Activated CD4-positive, alpha-beta memory T cell treated with anti-CD3 and anti-CD28 coated beads, Interleukin-2, amount 10 ng/mL, durations not matched to agents 7 days and 5 days (primary cell): ENCODE measurements at places on chromosomes 6 and 20. TPM values are rescaled to one million over a fixed set of nuclear protein-coding genes. Genes with fewer than 3 reads are reported as not detected.

GRCh38 chr20:48295445-48295903, 510.2 kb upstream of the SULF2 start:
- H3K27ac ChIP-seq: no peak overlapping the region
- no peaks in the 10 kb centered on the region for H3K4me1 ChIP-seq
- no peaks in the 10 kb centered on the region for H3K36me3 ChIP-seq
- H3K27me3 ChIP-seq: peaks cover 15% of the 10 kb centered on the region
- H3K4me3 ChIP-seq: no peak overlapping the region

GRCh38 chr6:114030767-114031166, 59.8 kb upstream of the HDAC2 start:
- H3K4me3 ChIP-seq: no peak overlapping the region
- H3K27ac ChIP-seq: no peak overlapping the region
- no peaks in the 10 kb centered on the region for H3K36me3 ChIP-seq
- H3K27me3 ChIP-seq: peaks cover 3% of the 10 kb centered on the region

COL21A1 gene
- not detected for total RNA-seq

FAM50B gene
- total RNA-seq: 14.7 TPM

DNA sequence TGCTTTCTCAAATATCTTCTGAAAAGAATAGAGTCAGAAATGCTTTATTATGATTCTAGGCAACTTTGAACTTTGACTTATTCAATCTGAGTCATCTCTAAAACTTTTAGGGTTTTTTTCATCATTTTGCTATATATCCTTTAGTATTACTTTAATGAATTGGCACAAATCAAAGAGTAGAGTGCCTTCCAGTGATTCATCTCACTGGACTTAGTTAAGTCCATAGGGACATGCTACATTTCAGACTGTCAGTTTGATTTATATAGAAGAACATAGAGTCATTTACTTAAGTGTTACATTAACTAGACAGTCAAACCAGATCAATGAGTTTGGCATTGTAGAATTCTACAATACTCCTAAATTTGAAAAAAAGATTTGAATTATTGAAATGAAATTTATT, 1235.7 kb upstream of the MAP3K7 start:
- no peak for DNase-seq
- no peak overlapping the region for H3K27ac ChIP-seq

GRCh38 chr6:165843121-165843520, 180.1 kb upstream of the PDE10A start:
- H3K4me1 ChIP-seq: no peaks in the 10 kb centered on the region
- no peak overlapping the region for H3K27ac ChIP-seq
- H3K4me3 ChIP-seq: no peak overlapping the region

DNA sequence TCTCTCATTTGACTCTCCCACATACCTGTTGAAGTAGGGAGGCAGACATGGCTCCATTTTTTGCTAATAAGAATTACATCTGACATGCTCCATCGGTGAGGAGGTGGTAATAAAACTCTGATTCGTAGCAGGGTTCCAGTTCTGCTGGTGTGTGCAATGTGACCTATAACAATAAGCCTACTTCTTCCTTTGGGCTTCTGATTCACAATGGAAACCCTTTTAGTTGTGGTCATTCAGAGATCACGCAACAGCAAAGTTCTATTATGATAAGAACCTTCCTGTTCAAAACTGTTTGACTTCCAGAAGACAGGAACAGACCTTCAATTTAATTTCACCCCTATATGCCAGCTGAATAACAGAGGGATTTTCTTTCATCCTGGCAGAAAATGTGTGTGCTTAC, 31.4 kb upstream of the GSTA4 start:
- peaks cover 36% of the 10 kb centered on the region for H3K36me3 ChIP-seq
- no peaks in the 10 kb centered on the region for H3K27me3 ChIP-seq
- no peak overlapping the region for H3K27ac ChIP-seq
- DNase-seq: no peak
- peaks cover 9% of the 10 kb centered on the region for H3K4me1 ChIP-seq

GRCh38 chr6:90537723-90538258, 49.1 kb downstream of the MAP3K7 start:
- DNase-seq: no peak
- no peaks in the 10 kb centered on the region for H3K27me3 ChIP-seq
- H3K27ac ChIP-seq: no peak overlapping the region
- H3K4me3 ChIP-seq: no peak overlapping the region
- peaks cover 23% of the 10 kb centered on the region for H3K36me3 ChIP-seq

DNA sequence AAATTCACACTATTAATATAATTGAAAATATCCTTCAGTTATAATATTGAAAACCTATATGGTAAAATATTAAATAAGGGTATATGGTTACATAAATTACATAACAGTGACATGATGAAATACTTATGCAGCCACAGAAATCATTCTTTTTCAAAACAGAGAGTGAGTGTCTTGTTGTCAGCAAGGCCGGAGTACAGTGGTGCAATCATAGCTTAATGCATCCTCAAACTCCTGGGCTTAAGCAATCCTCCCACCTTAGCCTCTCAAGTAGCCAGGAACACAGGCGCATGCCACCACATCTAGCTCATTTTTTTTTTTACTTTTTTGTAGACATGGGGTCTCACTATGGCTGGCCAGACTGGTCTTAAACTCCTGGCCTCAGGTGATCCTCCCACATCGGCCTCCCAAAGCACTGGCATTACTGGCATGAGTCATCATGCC, 40.4 kb downstream of the FAM8A1 start:
- H3K4me3 ChIP-seq: no peak overlapping the region
- DNase-seq: no peak
- peaks cover 84% of the 10 kb centered on the region for H3K36me3 ChIP-seq
- no peak overlapping the region for H3K27ac ChIP-seq

DNA sequence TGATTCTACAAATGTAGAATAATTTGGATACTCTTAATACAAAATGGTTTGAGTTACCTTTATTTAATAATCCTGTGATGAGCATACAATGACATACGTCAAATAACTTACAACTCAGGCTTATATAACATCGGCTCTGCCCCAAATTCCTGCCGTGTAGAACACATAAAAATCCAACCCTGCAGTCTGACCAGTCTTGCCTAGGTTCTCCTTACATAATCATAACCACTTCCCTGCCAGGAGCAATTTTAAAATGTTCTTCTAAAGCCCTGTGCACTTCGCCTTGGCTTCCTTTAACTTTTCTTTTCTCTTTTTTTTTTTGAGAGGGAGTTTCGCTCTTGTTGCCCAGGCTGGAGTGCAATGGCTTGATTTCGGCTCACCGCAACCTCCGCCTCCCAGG, 16.2 kb upstream of the IER3 start:
- peaks cover 18% of the 10 kb centered on the region for H3K4me1 ChIP-seq
- H3K4me3 ChIP-seq: no peak overlapping the region
- H3K27ac ChIP-seq: no peak overlapping the region
- peaks cover 10% of the 10 kb centered on the region for H3K27me3 ChIP-seq
- DNase-seq: no peak

DNA sequence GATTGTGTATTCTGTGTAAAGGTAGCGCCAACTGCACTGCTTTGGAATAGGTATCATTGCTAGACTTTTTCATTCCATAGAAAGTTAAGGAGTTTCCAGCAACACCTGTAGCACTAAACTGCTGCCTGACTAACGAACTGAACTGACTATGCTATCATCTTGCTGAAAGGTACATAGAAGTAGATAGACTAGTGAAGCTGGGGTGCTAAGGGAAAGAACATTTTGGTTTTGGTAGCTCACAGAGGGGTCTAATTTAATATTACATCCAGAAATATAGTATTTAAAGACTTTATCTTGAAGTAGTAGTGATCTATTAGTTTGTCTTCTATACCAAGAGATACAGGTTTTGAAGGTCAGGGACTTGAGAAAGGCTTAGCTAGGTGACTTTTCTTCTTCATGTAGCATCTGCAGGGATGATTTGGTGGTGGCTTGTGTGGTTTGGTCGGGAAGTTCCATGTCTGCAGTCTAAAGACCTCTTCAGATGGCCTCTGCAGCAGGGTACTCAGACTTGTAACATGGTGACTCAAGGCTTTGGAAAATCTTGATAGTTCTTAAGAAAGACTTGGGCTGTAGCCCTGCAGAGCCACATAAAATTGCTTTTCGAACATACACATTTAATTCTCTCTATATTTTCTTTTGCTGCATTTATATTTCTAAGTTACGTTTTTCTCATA, 10.2 kb downstream of the SENP6 start:
- DNase-seq: peak; percentile 38
- H3K4me3 ChIP-seq: no peak overlapping the region
- H3K27ac ChIP-seq: peak overlapping the region; percentile 57
- H3K4me1 ChIP-seq: peaks cover 68% of the 10 kb centered on the region

DNA sequence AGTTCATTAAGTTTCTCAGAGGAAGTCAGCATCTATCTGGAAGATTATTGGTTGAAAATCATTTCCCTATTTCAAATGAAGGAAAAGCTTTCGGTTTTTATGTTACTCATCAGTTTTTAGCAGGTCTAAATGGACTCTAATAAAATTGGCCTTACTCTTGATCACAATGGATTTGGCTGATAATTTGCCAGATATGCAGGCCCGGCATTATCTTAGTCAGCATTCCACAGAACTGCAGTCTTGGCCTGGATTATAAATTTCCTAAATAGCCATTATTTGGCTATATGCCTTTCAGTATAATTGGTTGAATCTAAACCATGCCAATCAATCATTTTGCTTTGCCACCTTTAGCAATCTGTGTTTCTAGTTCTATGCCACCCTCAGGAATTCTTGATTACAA, 91.7 kb upstream of the KCNQ5 start:
- H3K4me3 ChIP-seq: no peak overlapping the region
- peaks cover 10% of the 10 kb centered on the region for H3K27me3 ChIP-seq
- DNase-seq: no peak
- H3K4me1 ChIP-seq: no peaks in the 10 kb centered on the region
- no peaks in the 10 kb centered on the region for H3K36me3 ChIP-seq

MOG gene
- not detected for total RNA-seq

DNA sequence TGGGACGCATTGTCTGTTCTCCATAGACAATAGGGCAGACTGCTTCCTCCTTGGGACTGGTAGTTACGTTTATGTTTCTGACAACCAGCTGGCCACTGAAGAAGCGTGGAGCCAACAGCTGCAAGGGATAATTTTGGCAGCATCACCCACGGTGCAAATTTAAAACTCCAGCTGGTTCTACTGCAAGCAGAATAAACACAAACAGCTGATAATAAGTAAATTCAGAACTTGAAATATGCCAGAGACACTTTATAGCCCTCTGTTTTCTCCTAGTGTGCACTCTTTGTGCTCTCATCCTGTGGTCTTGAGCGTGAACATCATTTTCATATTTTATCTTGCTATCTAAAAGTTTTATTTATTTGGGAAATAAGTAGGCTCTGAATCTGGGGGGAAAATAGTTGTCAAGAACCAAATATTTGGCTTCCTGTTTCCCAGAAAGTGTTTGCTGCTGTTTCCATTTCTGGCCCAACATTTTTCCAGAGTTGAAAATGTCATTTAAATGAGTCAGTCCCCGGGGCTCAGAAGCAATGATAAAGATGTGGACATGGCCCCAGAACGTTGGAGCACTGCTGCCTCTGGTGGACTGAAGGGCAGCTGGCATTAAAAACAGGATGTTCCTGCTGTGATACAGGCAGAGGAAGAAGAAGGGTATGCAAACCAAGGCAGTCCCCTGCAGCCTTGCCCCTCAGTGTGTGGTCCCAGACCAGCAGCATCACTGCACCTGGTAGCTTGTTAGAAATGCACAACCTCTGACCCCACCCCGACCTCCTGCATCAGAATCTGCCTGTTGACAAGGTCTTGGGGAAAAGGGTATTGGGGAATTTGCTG, 12.5 kb upstream of the THBD start:
- H3K27me3 ChIP-seq: peaks cover 31% of the 10 kb centered on the region
- no peak overlapping the region for H3K27ac ChIP-seq
- DNase-seq: no peak
- no peaks in the 10 kb centered on the region for H3K4me1 ChIP-seq
- H3K4me3 ChIP-seq: no peak overlapping the region
- no peaks in the 10 kb centered on the region for H3K36me3 ChIP-seq

RAD21L1 gene
- total RNA-seq: not detected

ACOT13 gene
- total RNA-seq: 21.1 TPM

CCDC170 gene
- total RNA-seq: not detected

- no peak overlapping the region for H3K27ac ChIP-seq
- no peaks in the 10 kb centered on the region for H3K36me3 ChIP-seq
- DNase-seq: peak; percentile 60
- H3K27me3 ChIP-seq: no peaks in the 10 kb centered on the region
Measured at GRCh38 chr6:37705239-37706051, 7.8 kb upstream of the MDGA1 start.

GRCh38 chr6:26003102-26003694, 40.6 kb downstream of the TRIM38 start:
- no peaks in the 10 kb centered on the region for H3K27me3 ChIP-seq
- H3K4me3 ChIP-seq: no peak overlapping the region
- peaks cover 5% of the 10 kb centered on the region for H3K4me1 ChIP-seq
- H3K27ac ChIP-seq: no peak overlapping the region
- H3K36me3 ChIP-seq: no peaks in the 10 kb centered on the region
- DNase-seq: peak; percentile 44

GRCh38 chr6:122701666-122702065, 77.8 kb upstream of the FABP7 start:
- H3K4me3 ChIP-seq: no peak overlapping the region
- no peaks in the 10 kb centered on the region for H3K4me1 ChIP-seq
- no peaks in the 10 kb centered on the region for H3K36me3 ChIP-seq
- H3K27ac ChIP-seq: no peak overlapping the region

PTCHD4 gene
- total RNA-seq: not detected

DNA sequence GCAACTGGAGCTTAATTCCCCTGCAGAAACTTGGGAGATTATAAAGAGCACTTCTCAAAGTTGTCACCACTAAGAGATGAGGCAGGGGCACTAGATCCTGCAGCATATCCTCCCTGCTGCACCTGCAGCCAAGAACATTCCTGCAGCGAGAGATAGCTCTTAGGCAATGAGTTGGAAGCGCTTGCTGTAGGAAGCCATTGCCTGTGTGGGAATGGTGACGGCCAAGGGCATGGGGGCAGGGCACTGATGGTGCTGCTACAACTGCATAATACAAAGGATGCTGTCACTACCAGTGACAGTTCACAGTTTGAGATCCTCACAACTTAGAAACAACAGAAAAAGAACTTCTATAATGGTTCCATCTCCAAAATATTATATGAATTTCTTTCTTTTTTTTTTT, 89.9 kb downstream of the CDS2 start:
- H3K27ac ChIP-seq: no peak overlapping the region
- no peak overlapping the region for H3K4me3 ChIP-seq
- no peak for DNase-seq
- H3K4me1 ChIP-seq: no peaks in the 10 kb centered on the region
- no peaks in the 10 kb centered on the region for H3K27me3 ChIP-seq

DNA sequence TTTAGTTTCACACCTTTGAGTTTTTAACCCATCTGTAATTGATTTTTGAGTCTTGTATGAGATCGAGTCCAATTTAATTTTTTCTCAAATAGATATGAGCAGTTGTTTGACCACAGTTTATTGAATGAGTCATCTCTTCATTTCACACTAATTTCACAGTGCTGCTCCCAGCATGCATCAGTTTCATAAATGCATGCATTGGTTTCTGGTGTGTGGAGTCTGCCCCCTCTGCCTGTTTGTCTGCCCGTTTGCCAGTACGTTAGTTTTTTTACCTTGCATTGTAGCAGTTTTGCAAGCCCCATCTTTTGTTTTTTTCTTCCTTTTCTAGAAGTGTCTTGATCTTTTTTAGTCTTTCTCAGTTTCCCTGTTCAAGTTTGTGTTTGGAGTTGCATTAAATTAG, 11.9 kb downstream of the SLX4IP start:
- peak; percentile 69 for DNase-seq
- peak overlapping the region; percentile 81 for H3K27ac ChIP-seq
- peaks cover 36% of the 10 kb centered on the region for H3K4me1 ChIP-seq
- H3K27me3 ChIP-seq: no peaks in the 10 kb centered on the region

FAM83C gene
- total RNA-seq: not detected

GRCh38 chr6:140230282-140230681, 855.8 kb upstream of the CITED2 start:
- H3K27me3 ChIP-seq: no peaks in the 10 kb centered on the region
- no peak overlapping the region for H3K4me3 ChIP-seq
- H3K4me1 ChIP-seq: no peaks in the 10 kb centered on the region
- H3K27ac ChIP-seq: no peak overlapping the region

GRCh38 chr6:158729906-158730540, 80.2 kb downstream of the SYTL3 start:
- H3K36me3 ChIP-seq: peaks cover 83% of the 10 kb centered on the region
- DNase-seq: no peak
- H3K4me3 ChIP-seq: no peak overlapping the region
